ENCODE measurements at places on chromosomes 2 and 18.

DNA sequence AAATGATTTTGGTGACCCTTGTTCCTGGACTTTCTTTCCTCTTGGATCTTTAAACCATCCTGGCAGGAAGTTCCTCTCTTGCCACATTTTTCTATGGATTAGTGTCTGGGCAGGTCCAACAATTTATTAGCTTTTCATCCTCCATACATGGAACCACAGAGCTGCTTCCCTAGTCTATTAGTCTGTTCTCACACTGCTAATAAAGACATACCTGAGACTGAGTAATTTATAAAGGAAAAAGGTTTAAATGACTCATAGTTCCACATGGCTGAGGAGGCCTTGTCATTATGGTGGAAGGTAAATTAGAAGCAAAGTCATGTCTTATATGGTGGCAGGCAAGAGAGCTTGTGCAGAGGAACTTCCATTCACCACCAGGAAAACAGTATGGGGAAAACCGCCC lies 122.9 kb downstream of the DDX1 start:
- DNase-seq: no peak

DNA sequence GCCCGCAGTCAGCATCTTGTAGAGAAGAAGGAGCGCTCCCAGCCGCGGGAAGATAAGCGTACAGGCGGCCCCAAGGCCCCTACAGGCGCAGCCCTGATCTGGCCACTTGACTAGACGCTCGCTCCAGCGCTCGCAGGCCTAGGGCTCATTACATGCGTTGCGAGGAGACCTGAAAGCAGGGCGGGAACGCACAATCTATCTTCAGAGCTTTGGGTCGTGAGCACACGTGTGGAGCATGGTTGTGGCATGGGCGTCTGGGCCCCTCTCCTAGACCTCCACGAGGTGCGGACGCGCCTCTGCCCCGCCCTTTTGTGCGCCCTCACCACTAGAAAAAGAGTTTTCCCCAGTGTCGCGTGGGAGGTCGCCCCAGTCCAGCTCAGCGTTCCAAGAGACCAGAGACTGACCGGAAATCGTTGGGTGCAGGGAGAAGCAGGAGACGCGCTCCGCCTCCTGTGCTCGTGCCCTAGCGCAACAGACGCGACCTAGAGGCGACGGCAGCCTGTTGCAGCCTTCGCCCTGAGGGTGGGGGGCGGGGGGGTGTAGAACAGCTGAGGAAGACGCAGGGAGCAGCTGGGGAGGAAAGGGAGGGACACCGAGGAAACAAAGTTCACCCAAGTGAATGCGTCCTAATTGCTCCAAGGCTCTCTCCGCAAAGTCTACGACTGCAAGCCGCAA lies 12.6 kb downstream of the NR4A2 start:
- DNase-seq: peak; percentile 32

DNA sequence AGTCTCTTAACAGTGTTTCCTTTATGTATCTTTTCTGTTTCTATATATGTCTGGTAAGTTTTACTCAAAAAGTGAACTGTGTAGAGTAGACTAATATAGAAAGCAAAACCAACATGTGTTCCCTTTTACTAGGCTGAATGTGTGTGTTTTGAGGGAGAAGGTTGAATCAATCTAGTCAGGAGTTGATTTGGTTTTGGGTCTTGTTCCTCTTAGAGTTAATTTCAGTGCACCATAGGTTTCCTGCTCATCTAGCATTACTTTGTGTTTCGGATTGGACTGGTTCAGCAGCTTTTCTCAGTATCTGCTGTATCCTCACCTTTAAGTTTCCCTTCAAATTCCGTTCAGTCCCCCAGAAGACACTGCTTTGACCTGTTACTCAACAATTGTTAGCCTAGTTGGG lies 52.0 kb upstream of the TRIM43 start:
- no peak for DNase-seq

- DNase-seq: no peak
Observed at GRCh38 chr2:163086940-163087339, 248.4 kb upstream of the KCNH7 start.

- no peak for DNase-seq
Observed at GRCh38 chr2:98037206-98037605, 41.5 kb upstream of the TMEM131 start.

DNA sequence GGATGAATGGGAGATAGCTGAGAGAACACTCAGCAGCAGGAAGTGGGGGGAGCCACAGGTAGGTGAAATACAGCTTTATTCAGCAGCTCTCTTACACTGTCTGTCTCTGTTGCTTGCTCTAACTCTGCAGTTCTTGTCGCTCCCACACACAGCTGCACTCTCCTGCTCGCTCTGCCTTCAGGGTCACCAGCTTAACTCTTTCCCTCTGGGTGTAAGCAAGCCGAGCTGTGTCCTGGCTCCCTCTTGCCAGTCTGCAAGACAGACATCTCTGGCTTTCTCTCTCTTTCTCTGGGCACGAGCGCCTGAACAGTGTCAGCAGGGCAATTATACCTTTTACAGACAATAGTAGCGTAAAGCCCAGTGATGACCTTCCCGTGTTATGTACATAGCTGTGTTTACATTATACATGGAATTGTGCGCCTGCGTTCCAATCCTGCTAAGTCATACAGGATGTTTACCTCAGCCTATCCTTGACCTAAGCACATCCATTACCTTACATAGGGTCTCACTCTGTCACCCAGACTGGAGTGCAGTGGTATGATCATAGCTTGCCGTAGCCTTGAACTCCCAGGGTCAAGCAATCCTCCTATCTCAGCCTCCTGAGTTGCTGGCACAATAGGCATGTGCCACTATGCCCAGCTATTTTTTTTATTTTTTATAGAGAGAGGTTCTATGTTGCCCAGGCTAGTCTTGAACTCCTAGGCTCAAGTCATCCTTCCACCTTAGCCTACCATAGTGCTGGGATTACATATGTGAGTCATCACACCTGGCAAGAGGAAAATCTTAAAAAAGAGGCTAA lies 57.8 kb upstream of the CHN1 start:
- no peak for DNase-seq

DNA sequence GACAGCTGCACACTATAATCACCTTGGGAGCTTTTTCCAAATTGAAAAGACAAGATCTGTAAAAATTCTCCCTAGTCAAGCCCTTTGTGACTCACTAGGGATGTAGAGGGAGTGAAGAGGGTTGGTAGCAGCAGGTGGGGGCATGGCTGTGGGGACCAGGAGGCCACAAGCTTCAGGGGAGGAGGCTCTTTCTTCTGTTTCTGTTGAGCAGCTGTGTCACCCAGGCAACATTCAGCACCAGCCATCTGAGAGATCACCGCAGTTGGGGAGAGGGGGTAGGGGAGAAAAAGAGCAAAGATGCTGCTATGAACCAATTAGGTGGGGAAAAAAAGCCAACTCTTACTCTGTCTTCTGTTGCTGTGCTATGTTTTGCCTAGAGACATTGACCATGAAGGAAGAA lies 352.3 kb upstream of the MEIS1 start:
- DNase-seq: no peak

DNA sequence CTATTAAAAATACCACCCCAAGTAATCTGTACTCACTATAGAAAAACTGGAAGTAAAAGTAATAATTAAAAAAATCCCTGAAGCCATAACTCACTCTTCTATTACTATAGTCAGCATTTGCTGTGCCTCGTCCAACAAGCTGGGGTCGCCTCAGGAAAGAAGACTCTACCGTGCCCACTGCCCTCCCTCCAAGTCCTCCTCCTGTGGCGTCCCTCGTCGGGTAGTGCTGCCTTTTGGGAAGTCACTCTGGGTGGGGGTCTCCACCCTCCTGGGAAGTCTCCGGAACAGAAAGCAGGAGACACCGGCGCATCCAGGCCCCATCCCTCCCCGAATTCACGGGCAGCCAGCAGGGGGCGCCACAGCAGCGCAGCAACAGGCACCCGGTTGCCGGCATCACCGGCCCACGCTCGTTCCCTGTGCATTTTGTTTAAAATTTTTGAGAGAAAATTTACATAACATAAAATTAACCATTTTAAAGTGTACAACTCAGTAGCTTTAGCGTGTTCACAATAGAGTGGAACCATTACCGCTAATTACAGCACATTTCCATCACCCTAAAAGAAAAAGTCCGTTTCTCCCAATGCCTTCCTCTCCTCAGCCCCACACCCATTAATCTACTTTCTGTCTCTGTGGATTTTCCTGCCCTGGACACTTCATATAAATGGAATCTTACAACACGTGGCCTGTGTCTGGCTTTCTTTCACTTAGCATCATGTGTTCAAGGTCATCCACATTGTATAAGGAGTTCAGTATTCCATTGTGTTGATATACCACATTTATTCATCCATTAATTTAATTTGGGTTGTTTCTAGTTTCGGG lies 62.2 kb downstream of the ADNP2 start:
- DNase-seq: peak; percentile 84

GRCh38 chr2:200331061-200331400 lies 24.5 kb downstream of the SPATS2L start:
- DNase-seq: no peak

- no peak for DNase-seq
Observed at GRCh38 chr2:194004590-194005206, 1652.3 kb upstream of the SLC39A10 start.

DNA sequence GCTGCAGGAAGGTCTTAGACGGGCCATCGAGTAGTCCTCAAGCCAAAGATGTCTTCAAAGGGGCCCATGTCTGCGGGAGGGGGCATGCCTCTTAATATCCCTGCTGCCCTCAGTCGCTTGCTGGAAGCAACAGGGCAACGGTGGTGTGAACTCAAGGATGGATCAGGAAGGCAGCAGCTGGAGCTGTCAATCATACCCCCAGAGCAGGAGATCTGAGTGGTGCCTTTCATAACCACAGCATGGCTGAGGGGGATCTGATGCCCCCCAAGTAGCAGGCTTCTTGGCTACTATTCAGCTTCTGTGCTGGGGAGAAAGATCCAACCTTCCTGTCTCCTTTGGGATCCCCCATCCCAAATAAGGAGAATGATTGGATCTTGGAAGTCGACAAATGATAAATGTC lies 46.4 kb downstream of the INSIG2 start:
- DNase-seq: no peak
